ENCODE measurements at places on chromosomes 4 and X. TPM values are rescaled to one million over a fixed set of nuclear protein-coding genes. Genes with fewer than 3 reads are reported as not detected.

Gene SLC4A4
- 0.33 TPM for total RNA-seq

Gene GUCY1B1
- total RNA-seq, result 5.3 TPM

Gene CD40LG
- total RNA-seq, result not detected

Gene OTC
- total RNA-seq, result not detected

Gene DRD5
- total RNA-seq, result not detected

Gene CYLC1
- not detected for total RNA-seq

Gene CDX4
- total RNA-seq, result not detected

Gene LAMP2
- total RNA-seq, result 50.2 TPM

Gene SLIT2
- 0.47 TPM for total RNA-seq

Gene SMPX
- total RNA-seq, result not detected

Gene DGAT2L6
- total RNA-seq, result not detected

Gene NSUN7
- total RNA-seq, result not detected

Gene PRR32
- total RNA-seq, result not detected

Gene GALNT7
- 42.2 TPM for total RNA-seq

Gene PNMA3
- 0.07 TPM for total RNA-seq

Gene HAND2
- total RNA-seq, result 1.2 TPM

Gene PLRG1
- total RNA-seq, result 151 TPM

Gene ATOH1
- total RNA-seq, result not detected

Gene NONO
- 469 TPM for total RNA-seq

Gene XG
- not detected for total RNA-seq

Gene CD38
- 0.23 TPM for total RNA-seq

Gene POU3F4
- not detected for total RNA-seq

Gene SPOCK3
- 0.07 TPM for total RNA-seq

Gene MAGEB10
- not detected for total RNA-seq

Gene SUPT20HL1
- total RNA-seq, result not detected

Gene GAGE13
- not detected for total RNA-seq

Gene PNMA6A
- not detected for total RNA-seq

Gene CTAG1B
- 11.9 TPM for total RNA-seq

Gene TLL1
- 0.31 TPM for total RNA-seq

Gene GAB3
- total RNA-seq, result 6.9 TPM

Gene RBPJ
- 27.3 TPM for total RNA-seq

Gene SLITRK2
- not detected for total RNA-seq

Gene RTL5
- total RNA-seq, result not detected

Gene VCX3A
- 0.27 TPM for total RNA-seq

Gene SPANXD
- total RNA-seq, result 0.30 TPM

Gene MEPE
- total RNA-seq, result not detected

Gene MAML3
- 8.0 TPM for total RNA-seq

Gene CENPVL1
- total RNA-seq, result not detected

Gene MAGEB2
- total RNA-seq, result 158 TPM

Gene NXF3
- total RNA-seq, result 0.85 TPM

Gene SCML2
- total RNA-seq, result 5.9 TPM

Gene IL13RA1
- 29.3 TPM for total RNA-seq

Gene FOXR2
- total RNA-seq, result 16.4 TPM

Gene CSAG1
- 71.6 TPM for total RNA-seq

Gene FGA
- total RNA-seq, result not detected

Gene CACNA1F
- total RNA-seq, result not detected

Gene KLF3
- total RNA-seq, result 6.3 TPM

Gene TFDP3
- not detected for total RNA-seq

Gene IL1RAPL1
- 1.9 TPM for total RNA-seq

Gene TMEM150C
- total RNA-seq, result 1.9 TPM

Gene TFE3
- total RNA-seq, result 52.6 TPM

Gene MAGEA2
- 87.1 TPM for total RNA-seq

Gene TXK
- 0.06 TPM for total RNA-seq

Gene MAGEC3
- total RNA-seq, result not detected

Gene MAGEA4
- not detected for total RNA-seq

Gene MUC7
- total RNA-seq, result not detected

Gene SMARCAD1
- total RNA-seq, result 20.8 TPM

Gene RNF150
- 0.37 TPM for total RNA-seq

Gene SYTL5
- total RNA-seq, result 1.3 TPM

Gene PAGE2B
- 0.37 TPM for total RNA-seq

Measured in HT1080 (cell line).